ENCODE measurements at places on chromosomes 2 and 18.

- DNase-seq: no peak
Measured at GRCh38 chr2:25936889-25937545, 45.3 kb downstream of the KIF3C start.

- DNase-seq: no peak
Measured at GRCh38 chr2:108629417-108629816, 89.9 kb upstream of the RANBP2 start.

DNA sequence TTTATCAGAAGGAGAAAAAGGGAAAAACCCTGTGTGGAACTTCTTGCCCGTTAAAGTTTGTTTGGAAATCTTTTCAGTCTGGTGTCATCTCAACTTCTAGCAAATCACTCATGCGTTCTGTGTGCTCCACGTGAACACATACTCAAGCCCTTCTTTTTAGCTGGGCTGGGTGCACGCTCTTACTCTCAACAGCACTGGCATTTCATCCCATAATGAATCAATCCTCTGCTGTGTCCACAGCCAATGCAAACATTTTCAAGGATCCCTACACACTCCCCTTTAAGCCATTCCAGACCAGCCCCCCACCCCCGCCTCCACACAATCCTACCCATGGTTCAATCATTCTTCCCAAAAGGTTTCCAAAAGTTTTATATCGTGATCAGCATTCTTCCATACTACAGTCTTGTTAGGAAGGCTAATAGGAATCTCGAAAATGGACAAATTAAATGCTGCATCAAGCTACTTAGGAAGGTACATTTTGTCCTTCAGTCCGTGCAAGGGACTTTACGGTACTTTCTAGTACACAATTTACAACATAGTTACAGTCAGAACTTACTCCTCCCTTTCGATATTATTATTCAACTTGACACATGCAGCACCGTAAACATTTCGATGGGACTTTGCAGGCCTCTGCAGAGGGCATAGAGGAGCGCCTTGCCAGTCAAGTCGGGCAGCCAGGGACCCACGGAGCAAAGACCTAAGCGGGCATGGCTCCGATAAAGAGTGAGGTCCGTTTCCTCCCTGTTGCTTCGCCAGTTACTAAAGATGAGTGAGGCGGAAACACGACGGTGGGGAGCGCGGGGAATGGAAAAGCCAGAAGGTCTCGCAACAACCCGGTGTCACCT lies 1.4 kb downstream of the PTGR3 start:
- DNase-seq: no peak

- DNase-seq: no peak
Measured at GRCh38 chr2:111244864-111245263, 124.2 kb downstream of the BCL2L11 start.

GRCh38 chr2:165499131-165499530 lies 29.6 kb downstream of the CSRNP3 start:
- DNase-seq: no peak

DNA sequence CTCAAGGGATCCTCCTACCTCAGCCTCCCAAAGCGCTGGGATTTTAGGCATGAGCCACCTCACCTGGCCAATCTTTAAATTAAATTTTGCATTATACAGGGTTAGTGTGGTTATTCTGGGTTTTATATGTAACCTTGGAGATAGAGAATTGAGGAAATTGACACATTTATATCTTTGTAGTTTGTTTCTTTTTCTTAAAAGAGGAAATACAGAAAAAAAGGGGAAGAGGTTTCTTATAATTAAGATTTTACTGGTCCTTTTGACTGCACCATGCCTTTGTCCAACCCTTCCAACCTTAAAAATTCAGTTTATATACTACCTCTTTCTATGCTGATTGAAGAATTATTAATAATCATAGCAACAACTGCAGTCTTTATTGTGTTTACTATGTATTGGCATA lies 210.1 kb upstream of the STON1 start:
- DNase-seq: no peak

GRCh38 chr18:7000484-7001096 lies 117.0 kb downstream of the LAMA1 start:
- DNase-seq: peak; percentile 56

GRCh38 chr18:76414936-76415621 lies 80.0 kb downstream of the ZNF516 start:
- DNase-seq: no peak

- no peak for DNase-seq
Measured at GRCh38 chr2:43791035-43791765, 17.4 kb downstream of the DYNC2LI1 start.

DNA sequence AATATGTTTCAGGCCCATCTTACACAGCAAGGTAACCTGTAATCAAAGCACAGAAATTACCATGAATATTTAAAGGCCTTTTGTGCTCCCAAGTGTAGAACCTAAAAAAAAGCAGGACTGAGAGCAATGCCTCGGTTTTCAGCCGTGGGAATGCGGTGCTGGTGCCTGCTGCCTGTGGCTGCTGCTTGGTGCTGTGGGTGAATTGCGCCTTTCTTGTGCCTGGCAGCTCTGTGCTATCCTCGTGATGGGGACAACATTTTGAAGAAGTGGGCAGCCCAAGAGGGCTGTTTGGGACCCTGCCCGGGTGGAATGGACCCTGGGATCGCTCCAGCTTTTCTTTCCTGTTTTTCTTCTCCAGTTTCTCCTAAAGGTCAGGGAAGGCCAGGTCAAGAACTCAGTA lies 91.2 kb downstream of the ASAP2 start:
- no peak for DNase-seq

- no peak for DNase-seq
Measured at GRCh38 chr2:136000502-136000901, 15.1 kb upstream of the DARS1 start.

GRCh38 chr18:48351216-48352050 lies 57.8 kb downstream of the ZBTB7C start:
- no peak for DNase-seq

- peak; percentile 11 for DNase-seq
Measured at GRCh38 chr18:79560042-79560860, 119.4 kb upstream of the CTDP1 start.

DNA sequence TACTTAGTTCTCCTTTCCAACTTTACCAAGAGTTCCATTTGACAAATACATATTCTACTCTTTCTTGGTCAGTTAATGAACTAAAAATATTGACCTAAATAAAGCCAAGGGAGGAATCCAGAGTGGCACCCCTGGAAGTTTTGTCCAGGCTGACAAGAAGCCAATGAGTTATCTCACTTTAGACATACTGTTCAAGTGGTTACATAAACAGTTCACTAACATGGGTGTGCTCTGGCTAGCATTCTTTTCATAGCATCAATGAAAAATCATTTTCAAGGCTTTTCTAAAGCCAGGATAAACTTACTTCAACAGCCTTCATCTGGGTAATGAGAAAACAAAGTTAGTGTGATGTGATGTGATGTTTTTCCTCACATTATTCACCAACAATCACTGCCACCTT lies 649.4 kb downstream of the TDRD15 start:
- DNase-seq: no peak

All from NCI-H2171 treated with DMSO at 0.1 percent for 48 hours (cell line).